ENCODE measurements at places on chromosomes 6 and 20. TPM values are rescaled to one million over a fixed set of nuclear protein-coding genes. Genes with fewer than 3 reads are reported as not detected.

Gene SGK2
- 1.1 TPM for total RNA-seq

Gene C20orf141
- not detected for total RNA-seq

Gene EPHA7
- 1.00 TPM for total RNA-seq

Gene CBLN4
- not detected for total RNA-seq

Gene UBE2C
- 17.6 TPM for total RNA-seq

Gene IMPG1
- 0.37 TPM for total RNA-seq

Gene HLA-DOA
- total RNA-seq = not detected

Gene PHF1
- total RNA-seq = 29.7 TPM

Gene CPXM1
- 3.5 TPM for total RNA-seq

Gene ABHD16A
- total RNA-seq = 50.0 TPM

Measured in uterine smooth muscle cell (primary cell).